ENCODE measurements at places on chromosomes 16 and 17.

GRCh38 chr16:82133798-82134197 is 36.2 kb downstream of the MPHOSPH6 start:
- no peak for DNase-seq

DNA sequence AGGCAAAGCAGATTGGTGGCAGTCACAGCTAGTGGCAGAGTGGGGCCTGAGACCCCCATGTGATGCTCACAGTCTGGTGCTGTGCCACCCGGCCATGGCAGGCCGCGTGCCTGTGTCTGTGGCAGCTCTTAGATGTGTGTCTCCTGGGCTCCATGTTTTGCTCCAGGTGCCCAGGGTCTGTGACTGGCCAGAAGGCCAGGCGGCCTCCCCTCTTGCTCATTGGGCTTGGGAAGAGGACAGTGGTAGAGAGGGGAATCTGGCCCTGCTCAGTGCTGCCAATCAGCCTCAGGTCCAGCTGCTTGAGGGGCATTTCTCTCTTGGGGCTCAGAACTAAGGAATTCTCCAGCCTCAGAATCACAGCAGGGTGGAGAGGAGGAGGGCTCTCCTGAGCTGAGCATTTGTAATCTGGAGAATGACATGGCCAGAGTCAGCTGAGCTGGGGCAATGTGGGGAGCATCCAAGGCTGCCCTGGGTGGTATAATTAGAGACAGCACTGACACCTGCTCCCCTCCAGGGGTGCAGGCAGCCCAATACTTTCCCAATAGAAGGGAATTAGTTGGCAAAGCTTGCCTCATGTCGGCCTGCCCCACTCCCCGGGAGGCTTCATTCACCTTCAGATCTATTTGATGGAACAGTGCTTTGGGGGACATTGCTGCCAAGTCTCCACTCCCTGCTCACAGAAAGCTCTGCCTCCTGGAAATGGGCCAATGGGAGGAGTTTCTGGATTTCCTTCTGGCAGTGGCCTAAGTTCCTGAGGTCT is 2.7 kb upstream of the LASP1NB start:
- DNase-seq, result no peak

GRCh38 chr17:50169121-50169764 is 3.4 kb downstream of the SGCA start:
- peak; percentile 15 for DNase-seq

DNA sequence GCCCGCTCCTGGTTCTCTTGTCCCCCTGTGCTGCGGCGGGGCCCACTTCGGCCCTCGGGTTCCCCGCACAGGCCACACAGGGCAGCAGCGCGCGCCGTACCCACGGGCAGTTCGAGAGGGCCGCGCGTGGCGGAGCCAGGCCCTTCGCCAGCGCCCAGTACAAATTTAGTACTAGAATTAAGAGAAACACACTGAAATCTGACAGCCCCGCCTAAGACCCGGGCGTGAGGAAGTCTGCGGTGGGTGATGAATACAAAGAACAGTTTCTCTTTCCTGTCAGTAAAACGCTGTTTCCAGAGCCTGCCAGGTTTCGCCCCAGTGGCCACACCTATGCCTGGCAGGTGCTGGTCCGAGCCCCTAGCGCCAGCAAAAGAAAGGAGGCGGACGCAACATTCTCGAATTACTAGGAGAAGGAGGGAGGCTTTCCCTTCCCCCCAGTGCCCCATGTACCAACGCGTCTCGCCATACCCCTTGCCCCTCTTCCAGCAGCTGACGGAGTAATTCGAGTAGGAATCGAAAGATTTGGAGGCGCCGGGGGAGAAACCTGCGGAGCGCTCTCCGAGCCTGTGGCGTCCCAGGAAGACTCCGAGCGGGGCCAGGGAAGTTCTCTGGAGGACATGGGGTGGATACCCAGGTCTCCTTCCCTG is 591 bp upstream of the SLFN5 start:
- DNase-seq, result peak; percentile 32

DNA sequence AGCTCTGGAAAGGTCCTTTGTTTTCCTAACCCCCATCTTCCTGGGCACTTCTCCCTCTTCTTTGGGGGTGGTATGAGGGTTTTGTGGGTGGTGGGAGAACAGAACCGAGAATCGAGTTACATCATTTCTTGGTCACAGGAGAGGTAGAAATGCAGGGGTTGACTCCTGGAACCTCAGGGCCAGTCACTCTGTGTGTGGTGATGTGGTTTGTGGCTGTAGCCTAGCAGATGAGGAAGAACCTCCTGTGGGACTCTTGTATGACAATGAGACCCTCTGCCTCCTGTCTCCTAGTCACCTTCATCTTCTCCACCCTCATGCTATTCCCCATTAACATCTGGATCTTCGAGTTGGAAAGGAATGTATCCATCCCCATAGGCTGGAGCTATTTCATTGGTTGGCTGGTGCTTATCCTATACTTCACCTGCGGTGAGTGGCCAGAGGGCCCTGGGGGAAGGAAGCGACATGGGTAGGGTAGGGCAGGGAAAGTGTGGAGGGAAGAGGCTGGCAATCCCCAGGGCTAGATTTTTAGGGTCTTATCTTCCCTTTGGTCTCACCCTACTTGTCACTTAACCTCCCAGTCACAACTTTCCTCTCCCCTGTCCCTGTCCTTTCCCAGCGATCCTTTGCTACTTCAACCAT is 5.5 kb downstream of the ODF4 start:
- no peak for DNase-seq

- no peak for DNase-seq
Observed at GRCh38 chr17:57431415-57431814, 175.1 kb downstream of the MSI2 start.

- DNase-seq, result no peak
Observed at GRCh38 chr17:41486809-41487530, 2.7 kb downstream of the KRT36 start.

DNA sequence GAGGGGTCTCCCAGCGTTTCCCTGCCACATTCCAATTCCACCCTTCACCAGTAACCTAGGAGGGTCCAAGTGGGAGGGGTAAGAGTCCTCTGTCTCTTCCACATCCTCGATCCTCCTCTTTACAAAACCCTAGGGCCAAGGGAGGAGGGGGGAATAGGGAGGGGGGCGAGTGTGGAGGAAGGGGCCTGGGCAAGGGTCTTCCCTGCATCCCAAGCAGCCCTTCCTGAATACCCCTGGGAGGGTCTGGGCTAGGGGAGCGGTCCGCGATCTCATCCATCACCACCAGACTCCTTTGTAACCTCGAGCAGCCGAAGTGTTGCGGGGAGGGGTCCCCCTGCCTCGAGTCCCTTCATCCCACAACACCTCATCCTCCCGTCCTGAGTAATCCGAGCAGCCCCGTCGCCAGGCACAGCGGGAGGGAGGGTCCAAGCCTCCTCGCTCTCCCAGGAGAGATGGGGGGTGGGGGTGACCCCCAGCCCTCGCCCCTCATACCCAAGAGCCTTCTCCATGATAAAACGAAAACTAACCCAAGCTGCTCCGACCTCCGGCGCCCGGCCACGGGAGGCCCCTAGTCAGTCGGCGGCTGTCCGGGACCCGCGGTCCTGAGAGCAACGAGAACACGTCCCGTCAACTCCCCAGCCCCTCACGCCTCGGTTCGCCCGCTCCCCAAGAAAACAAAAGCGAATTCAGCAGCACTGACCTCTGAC is 502 bp downstream of the SMPD3 start:
- no peak for DNase-seq

DNA sequence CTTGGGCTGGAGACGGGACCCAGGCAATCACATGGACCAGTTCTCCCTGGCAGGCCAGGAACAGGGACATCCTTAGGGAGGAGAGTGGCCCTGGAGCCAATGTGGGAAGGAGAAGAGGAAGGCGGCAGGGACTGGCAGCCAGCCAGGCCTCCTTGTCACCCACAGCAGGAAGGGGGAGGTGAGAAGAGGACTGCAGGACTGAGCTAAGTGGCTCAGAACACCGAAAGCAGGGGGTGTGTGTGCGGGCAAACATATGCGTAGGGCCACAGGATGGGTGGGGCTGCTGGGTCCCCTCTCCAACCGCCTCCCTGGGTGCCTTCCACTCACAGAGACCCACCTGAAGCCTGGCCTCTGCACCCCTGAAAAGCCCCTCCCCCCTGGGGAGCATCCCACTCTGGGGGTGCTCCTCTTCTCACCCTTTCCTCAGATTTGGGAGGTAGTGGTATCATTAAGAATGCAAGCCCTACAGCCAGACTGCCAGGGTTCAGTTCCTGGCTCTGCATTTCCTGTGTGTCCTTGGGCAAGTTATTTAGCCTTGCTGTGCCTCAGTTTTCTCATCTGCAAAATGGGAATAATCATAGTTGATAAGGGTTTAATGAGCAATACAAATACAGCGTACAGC is 8.1 kb downstream of the PNMT start:
- no peak for DNase-seq

GRCh38 chr17:14152721-14153120 is 83.4 kb downstream of the COX10 start:
- DNase-seq, result no peak

GRCh38 chr17:28950017-28950751 is 1.1 kb downstream of the PHF12 start:
- peak; percentile 54 for DNase-seq

DNA sequence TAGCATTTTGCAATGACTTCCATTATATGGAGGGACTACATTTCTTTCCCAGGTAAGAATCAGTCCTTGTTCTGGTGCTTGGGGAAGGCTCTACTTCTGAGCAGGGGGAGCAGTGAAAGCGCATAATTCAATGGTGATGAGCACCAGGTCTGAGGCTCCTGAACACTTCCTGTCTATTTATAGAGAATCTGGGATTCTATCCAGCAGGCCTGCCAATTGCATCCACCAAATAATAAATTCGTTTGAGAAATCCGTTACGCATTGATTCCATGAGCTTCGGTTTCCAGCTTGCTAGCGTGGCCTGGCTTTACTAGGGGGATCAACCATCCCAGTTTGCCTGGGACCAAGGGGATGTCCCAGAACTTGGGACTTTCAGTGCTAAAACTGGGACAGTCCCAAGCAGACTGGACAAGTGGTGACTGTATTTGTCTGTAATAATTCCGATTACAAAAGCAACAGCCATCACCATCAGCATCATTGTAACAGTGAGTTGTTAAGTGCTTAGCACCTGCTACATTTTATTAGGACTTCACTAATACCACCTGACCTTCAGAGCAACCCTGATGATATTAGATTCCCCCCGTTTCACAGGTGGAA is 349.9 kb downstream of the MAF start:
- no peak for DNase-seq

GRCh38 chr17:80212109-80212508 is 8.0 kb downstream of the SGSH start:
- DNase-seq, result no peak

DNA sequence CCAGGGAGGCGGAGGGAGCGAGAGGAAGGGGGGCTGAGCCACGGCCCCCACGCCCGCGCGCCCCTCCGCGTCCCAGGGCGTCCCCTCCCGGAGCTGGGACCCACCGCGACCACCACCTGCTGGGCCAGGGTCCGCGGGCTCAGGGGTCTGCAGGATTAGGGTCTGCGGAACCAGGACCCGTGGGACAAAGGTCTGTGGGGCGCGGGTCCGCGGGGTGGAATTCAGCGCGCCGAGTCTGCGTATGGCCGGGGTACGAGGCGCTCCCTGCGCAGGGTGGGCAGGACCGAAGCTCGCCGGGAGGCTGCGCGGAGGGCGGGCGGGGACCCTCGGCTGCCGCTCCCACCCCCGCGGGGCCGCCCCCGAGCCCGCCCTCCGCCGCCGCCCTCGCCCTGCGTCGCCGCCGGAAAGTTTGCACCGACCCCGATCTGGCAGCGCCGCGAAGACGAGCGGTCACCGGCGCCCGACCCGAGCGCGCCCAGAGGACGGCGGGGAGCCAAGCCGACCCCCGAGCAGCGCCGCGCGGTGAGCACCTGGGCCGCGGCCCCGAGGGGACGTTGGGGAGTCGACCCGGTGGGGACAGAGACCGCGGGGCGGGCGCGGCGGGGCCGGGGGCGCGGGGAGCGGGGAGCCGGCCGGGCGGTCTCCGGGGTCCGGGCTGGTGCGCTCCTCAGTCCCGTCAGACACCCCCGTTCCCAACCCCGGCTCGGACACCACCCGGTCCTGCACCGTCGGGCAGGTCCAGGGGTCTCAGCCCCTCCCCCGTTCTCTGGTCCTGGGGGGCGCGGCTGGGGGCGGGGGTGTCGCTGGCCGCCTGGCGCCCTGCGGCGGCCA is at the start of gene GCGR:
Gene GCGR, plus strand, starts transcription at position 423 of the 831 bp plus-strand sequence. CDS start 4,869 bp downstream, outside the sequence.
- DNase-seq, result no peak

DNA sequence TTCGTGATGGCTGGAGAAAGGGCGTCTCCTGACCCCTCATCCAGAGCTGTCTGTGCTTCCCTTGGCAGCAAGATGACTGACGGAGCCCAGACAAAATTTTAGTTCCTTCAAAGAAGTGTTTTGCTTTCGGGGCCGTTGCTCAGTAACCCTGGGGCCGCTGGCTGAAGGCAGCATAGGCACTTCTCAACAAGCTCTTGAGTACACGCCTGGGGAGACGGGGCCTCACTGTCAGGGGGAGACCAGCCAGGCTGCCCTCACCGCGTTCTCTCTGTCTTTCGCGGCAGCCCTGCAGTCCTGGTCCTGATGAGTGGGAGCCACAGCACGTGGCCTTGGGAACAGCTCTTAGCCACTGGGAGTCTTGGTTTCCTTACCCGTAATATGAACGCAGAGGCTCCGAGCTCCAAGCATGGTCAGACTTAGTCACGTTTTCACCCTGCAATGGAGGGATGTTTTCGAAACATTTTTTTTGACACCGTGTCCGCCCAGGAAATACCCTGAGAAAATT is 86.0 kb downstream of the IRF8 start:
- DNase-seq, result no peak

GRCh38 chr17:39144416-39144840 is 7.0 kb downstream of the PLXDC1 start:
- no peak for DNase-seq

DNA sequence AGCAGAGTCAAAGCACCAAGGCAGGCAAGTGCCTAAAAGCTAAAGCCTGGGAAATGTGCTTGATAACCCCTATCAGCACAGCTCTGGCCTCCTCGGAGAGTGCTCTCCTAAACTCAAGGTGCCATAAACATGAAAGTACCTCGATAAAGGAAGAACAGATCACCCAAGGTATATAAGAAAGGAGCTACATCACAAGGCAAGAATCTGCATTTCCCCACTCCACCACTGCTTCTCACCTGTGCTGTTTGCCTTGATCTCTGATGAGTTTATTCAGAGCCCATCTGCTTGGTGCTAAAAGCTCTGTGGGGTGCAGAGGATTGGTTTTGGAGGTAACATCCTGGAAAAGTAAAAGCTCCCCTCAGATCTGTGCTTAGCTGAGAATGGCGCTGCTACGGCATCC is 449.5 kb upstream of the CDH5 start:
- no peak for DNase-seq

GRCh38 chr16:14490235-14490634 is 139.8 kb downstream of the PARN start:
- DNase-seq, result no peak

GRCh38 chr17:70169709-70170597 is 621 bp downstream of the KCNJ2 start:
- DNase-seq, result no peak

- no peak for DNase-seq
Observed at GRCh38 chr17:42317266-42317845, 29.1 kb downstream of the STAT5A start.

DNA sequence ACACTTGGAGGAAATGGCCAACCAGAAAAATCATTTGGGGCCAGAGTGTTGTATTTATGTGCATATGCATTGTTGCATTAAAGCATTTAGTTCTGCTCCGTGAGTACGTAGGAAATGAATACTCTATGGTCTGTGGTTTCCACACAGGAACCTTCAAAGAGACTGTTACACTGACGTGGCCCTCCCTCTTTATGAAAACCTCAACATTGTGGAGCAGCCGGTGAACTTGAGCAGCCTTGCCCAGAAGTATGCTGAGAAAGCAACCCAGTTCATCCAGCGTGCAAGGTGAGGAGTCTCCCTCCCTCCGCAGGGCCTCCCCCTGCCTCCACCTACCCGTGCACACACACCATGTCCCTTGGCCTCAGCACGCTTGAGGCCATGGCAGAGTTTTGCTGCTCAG is 65.2 kb downstream of the ARSG start:
- no peak for DNase-seq

GRCh38 chr17:79711715-79712305 is 18.9 kb upstream of the ENPP7 start:
- DNase-seq, result no peak

All from caudate nucleus (tissue), 63 donors.